ENCODE measurements at places on chromosomes 11 and 22.

DNA sequence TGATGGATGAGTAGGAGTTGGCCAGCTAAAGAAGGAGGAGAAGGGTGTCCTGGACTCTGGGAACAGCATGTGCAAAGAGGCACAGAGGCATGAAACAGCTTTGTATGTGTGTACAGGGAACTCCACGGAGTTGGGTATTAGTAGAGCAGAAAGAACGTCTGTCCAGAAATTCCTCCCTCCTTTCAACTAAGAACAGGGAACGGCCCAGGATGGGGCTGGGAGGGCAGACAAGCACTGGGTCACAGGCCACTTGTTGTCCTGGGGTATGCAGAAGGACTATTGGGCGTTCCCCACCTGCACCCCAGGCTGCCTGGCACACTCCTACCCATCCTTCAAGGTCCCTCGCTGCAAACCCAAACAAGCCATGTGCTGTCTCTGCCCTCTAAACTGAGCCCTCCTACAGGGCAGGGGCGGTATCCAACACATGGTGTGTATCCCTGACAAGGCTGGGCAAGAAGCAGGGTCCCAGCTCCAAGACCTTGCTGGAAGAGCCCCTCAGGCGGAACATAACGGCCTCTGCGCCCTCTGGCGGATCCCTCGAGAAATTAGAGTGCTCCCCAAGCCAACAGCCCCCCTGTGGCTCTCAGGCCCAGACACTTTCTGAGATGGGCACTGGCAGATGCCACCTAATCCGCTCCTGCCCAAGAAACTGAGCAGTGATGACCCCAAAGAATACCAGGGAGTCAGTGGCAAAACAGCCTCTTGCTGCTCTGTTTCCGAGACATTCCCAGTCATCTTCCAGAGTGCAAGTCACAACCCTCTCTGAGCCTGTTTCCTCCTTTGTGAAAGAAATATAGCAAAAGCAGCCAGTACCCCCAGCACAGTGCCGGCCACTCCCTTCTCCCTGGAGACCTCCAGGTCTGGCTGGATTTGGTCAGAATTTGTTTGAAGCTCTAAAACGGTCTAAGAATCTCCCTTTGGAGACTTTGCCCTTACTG lies 1.6 kb upstream of the ELFN2 start:
- DNase-seq, result peak; percentile 74

GRCh38 chr11:125423247-125423849 lies 72.7 kb downstream of the FEZ1 start:
- peak; percentile 32 for DNase-seq

DNA sequence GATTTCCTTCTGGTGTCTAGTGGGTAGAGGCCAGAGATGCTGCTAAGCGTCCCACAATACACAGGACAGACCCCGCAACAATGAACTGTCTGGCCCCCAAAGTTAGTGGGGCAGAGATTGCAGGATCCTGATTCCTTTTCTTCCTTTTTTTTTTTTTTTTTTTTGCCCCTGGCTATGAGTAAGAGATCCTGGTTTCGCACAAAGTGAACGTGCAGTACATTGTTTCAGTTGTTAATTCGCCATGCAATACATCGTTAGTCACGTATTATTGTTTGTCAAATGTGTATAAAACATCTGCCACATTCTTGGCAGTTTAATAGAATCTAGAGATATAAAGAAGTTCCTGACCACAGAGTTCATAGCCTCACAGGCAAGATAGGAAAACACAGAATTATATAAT lies 20.2 kb downstream of the ST3GAL4 start:
- DNase-seq, result no peak

DNA sequence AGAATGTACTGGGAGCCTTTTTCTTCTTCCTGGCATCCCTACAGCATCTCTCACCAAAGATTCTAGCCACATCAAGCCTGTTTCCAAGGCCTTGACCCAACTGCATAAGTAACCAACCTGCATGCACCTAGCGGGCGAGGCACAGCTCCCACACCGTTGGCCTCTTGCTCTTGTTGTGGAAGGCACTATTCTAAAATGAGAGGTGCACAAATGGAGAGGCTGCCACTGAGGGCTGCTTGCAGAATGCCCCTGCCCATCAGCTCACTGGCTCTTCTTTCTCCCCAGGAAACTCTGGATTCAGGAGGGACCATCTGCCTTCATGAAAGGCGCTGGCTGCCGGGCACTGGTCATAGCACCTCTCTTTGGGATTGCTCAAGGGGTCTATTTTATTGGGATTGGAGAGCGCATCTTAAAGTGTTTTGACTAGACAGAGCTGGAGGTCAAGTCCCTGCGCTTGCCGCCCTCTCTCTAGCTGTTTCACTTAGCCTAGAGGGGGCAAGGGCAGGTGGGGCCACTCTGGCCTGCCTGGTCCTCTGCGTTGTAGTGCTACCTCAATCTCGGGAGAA lies 26.6 kb downstream of the SLC25A18 start:
- DNase-seq, result no peak

GRCh38 chr11:96278039-96278897 lies 64.7 kb downstream of the MAML2 start:
- no peak for DNase-seq

DNA sequence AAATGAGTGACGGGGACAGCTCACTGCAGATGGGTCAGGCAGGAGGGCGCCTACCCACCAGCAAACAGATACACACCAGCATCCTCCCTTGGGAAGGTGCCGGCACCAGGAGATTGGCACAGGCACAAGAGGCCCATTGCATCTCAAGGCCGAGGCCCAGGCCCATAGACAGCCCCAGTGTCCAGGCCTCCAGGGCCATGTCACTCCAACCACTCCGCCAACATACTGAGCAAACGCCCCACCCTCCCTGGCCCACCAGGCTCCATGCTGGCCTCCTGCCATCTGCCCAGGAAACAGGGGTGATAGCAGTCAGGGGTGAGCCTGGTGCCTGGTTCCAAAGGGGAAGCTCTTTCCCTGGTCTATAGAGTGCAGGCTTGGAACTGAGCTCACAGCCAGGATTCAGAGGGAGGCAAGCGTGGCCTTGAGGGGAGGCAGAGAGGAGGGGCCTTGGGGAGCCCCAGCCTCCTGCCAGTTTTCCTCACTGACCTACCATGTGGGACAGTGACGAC lies 34.7 kb downstream of the PISD start:
- no peak for DNase-seq

- DNase-seq, result no peak
These were observed 1680.6 kb upstream of the RAG2 start for GRCh38 chr11:38278457-38279141.

GRCh38 chr11:72081184-72081644 lies 564 bp downstream of the LRRC51 start:
- DNase-seq, result no peak

DNA sequence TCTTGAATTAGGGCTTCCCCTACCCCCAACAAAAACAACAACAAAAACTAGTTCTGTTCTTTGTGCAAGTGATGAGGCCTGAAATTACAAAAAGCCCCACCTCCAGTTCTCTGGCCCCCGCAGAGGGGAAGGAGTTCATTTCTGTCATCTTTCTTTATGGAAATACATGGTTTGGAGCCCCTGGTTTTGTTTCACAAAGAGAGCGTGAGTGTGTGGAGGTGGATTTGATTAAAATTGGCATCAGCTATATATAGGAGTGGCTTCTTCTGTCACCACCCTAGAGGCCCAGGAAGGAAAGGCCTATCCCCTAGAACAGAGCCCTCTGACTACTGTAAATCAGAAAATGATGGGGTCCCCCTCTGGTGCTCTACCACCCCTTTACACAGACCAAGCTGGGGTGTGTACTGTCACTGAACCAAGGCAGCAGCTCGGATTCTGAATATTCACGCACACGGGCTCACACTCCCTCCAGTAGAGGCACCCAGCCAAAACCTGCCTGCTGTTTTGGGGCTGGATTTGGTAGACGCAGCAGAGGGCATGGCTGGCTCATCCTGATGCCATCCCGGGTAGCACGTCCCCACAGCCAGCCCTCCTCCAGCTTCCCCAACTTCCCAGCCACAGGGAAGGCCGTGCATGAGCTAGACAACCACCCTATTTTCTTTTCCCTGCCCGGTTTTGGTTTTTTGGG lies 19.4 kb downstream of the RCOR2 start:
- DNase-seq, result no peak

DNA sequence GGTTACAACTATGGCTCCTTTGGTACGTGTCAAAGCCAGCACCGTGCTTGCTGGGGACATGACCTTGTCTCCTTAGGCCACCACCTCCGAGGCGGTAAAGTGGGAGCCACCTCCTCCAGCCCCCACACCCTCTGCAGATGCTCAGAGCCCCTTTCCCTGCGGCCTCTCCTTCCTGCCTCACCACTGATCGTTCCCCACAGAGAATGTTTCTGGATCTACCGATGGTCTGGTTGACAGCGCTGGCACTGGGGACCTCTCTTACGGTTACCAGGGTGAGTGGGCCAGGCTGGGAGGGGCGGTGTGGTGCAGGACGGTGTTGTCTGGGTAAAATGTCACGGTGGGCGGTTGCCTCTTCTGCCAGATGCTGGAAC lies 8.9 kb downstream of the SIDT2 start:
- DNase-seq, result no peak

- no peak for DNase-seq
These were observed 3.9 kb downstream of the CDC42EP1 start for GRCh38 chr22:37564111-37564711.

DNA sequence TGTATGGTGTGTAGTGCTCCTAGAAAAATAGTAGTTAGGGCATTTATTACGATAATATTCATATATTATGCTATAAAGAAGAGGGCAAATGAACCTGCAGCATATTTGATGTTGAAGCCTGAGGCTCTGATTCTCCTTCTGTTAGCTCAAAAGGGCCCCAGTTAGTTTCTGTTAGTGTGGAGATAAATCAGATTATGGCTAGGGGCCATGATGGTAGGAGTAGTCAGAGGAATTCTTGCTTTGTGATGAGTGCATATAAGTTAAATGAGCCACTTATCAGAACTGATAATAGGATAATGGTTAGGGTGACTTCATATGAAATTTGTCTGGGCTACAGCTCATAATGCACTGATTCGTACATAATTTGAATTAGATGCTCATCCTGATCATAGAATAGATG lies 298.4 kb downstream of the DYNC2H1 start:
- DNase-seq, result no peak

DNA sequence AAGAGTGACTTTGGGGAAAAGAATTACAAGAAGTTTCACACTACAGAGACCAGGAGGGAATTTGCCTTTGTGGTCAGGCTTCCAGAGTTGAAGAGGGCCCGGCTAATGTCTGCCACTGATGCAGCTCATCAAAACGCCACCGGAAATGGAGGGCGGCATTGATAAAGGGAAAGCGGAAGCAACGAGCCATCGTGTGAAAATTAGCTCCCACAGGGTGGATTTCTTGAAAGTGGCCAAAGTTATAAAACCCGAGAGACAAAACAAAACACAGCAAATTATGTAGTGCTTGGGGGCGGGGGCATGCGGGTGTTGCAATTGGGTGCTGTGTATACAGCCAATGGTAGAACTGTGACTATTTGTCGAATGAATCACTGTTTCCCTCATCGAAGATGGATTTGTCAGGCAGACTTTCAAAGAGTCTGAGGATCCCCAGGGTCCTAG lies 113.0 kb downstream of the ADAMTS15 start:
- no peak for DNase-seq

GRCh38 chr11:46662366-46662765 lies 38.1 kb downstream of the ARHGAP1 start:
- DNase-seq, result no peak

- no peak for DNase-seq
These were observed 27.6 kb upstream of the CD44 start for GRCh38 chr11:35111161-35112055.

DNA sequence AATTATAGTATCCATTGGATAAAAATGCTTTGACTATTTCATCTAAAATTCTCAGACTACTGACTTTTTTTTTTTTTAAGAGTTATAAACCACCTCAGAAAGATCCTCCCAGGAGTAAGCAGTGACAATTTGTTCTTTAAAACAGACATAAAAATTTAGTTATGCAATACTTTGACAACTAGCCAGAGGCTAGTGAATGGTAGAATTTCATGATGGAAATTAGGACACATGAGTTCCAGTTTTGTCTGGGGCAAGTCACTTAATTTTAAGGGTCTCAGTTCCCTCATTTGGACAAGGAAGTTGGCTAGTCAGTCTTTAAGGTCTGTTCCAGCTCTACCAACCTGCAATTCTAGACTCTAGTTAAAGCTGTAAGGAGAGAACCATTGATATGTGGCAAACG lies 2.9 kb downstream of the IL18 start:
- no peak for DNase-seq

GRCh38 chr11:46327829-46328228 lies 19.4 kb upstream of the DGKZ start:
- DNase-seq, result no peak

DNA sequence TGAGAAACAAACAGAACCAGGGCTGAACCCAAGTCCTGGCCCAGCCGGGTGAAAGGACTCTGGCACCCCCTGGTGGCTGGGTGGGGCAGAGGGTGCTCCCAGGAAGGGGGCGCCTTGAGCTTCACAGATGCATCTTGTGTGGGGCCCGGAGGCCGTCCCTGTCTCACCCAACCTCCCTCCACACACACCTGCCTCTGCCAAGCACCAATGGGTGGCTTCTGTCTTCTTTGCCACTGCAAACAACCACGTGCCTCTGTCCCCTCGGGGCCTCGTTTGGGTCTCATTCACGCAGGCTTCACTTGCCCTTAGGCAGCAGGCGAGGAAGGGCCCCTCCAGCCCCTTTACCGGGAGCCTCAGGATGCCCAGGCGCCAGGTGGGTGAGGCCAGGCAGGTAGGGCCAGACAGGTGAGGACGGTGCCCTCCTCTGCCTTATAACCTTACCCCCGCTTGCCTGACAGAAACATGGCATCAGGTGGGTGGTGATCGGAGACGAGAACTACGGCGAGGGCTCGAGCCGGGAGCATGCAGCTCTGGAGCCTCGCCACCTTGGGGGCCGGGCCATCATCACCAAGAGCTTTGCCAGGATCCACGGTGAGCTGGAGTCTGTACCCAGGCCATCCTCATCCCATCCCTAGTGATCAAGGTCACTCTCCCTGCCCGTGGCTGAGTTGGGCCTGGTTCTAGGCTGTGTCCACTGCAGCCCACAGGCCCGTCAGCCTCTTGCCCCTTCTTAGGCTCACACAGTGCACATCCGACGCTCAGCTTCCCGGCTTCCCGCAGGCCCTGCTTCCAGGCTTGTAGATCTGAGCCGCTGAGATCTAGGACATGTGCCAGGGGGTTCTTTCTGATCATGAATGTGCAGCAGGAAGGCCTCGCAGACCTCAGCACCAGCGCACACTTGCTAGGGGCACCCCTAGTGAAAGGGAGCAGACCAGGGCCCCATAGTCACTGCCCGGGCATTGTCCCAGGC lies 17.2 kb downstream of the POLR3H start:
- peak; percentile 77 for DNase-seq

- no peak for DNase-seq
These were observed 9.1 kb downstream of the SLC3A2 start for GRCh38 chr11:62889484-62890437.
